ENCODE measurements at places on chromosomes 2 and 18.

- no peak for DNase-seq
Observed at GRCh38 chr2:46493971-46494250, 14.5 kb downstream of the TMEM247 start.

- DNase-seq: no peak
Observed at GRCh38 chr2:227504700-227505099, 32.7 kb downstream of the AGFG1 start.

DNA sequence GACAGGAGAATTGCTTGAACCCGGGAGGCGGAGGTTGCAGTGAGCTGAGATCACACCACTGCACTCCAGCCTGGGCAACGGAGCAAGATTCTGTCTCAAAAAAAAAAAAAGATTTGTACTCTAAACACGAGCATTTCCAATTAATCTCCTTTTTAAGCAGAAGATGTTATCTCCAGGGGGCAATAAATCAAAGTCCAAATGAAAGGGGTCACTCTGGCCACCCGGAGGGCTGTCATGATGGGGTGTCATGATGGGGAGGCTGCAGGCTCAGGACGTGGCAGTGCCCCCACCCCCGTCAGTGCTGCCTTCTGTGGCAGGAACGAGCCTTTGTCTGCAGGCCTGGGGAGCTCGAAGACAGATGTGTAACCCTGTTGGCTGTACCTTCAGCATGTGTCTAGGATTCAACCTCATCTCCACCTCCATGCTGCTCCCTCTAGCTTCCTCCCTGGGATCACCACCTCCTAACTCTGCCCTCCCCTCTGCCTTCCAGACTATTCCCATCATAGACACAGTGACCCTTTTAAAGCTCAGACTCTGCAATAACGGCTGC, 76.9 kb upstream of the YWHAQ start:
- no peak for DNase-seq

DNA sequence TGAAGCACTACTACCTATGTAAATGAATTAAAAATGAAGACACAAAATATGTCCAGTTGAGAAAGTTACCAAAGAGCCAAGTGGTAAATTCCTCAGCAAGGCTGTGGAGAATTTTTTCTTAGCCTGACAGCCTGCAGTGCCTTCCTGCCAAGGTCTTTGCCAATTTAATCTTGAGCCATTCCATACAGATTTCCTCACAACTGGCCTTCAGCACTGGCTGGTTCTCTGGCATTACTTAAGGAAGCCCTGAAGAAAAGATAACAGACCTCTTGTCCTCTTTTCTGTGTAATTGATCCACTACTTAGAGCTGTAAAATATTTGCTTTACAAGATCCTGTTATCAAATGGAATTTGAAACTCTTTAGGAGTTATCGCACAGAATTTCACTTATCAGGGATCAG, 334.2 kb upstream of the LRRTM1 start:
- DNase-seq: no peak

GRCh38 chr2:238042849-238043584, 17.8 kb upstream of the SCLY start:
- no peak for DNase-seq

GRCh38 chr18:53946594-53946993, 277.9 kb downstream of the MBD2 start:
- DNase-seq: no peak

DNA sequence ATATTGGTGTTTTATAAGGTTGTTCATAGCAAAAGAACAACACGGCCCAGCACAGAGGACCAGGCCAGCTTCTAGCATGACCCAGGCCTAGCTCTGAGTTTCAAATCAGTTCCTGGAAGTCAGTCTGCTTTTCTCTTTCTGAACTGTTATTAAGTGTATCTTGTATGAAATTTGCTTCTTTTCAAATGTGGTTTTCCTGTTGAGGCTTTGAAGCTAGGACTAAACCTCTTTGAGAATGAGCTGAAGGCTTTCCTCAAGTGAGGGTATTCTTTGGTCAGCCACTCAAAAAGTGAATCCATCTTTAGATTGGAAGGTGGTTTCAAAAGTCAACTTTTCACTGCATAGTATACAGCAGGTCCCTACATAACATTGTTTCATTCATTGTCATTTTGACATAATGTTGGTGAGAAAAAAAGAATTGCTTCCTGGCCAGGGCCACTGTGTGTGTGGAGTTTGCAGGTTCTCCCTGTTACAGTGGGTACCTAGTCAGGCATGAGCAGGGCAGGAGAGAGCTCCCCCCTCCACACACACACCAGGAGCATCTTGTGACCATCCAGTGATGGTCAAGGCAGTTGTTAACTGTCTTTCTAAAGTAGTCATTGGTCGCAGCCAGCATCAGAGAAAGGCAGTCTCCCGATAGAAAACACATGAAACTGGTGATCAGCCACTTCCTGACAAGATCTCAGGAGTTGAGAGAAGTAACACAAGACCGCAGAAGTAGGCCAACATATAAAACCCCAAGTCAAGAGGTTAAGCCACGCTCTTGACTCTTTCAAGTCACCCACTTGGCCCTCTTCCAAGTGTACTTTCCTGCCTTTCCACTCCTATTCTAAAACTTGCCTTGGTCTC, 6.7 kb upstream of the ACAA2 start:
- DNase-seq: no peak

GRCh38 chr2:5365871-5366461, 326.2 kb upstream of the SOX11 start:
- peak; percentile 33 for DNase-seq

DNA sequence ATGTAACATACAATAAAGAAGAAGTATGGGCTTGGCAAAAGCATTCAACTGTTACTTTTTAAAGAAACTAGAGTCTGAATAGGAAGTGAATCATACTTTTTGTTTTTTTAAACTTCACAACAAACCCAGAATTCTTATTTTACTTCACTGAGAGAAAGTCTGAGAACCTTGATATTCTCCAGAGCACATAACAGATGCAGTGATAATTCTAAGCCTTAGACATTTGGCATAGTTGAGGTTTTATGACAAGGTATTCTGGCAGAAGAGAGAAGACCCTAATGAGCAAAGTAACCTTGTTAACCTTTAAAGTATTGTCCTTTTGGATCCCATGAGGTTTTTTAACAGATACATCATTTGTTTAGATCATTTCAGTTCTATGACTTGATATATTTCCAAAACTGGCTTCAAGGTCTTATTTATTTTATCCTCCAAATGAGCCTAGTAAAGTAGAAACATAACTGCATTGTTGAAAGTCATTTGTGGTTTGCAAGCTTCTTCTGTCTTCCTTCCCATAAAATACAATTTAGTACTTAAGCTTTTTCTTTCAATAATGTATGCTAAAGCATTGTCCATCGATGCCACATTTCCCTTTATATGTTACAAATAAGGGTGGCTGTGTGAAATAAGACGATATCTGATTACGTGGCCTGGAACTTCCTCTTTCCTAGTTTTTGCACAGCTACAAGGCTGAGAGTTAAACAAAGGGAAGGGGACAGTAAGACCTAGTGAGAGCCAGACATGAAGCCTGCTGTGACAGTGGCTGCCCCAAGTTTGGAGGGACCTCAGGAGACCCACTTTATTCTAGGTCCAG, 86.1 kb upstream of the ITPRID2 start:
- no peak for DNase-seq

DNA sequence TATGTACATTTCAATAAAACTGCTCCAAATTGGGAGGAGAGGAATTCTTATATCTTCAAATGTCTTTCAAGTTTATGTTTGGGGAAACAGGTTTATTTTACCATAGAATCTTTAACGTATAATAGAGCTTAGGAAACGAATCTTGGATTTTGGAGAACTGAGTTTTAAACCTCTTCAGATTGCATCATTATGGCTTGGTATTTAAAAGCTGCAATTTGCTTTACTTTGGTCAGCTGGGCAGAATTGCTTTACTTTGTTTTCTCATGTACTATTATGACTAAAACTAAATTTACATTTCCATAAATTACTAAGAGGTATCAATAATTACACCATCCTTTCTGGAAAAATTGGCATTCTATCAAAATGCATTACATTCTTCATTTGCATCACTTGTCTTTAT, 54.6 kb downstream of the BAZ2B start:
- no peak for DNase-seq

DNA sequence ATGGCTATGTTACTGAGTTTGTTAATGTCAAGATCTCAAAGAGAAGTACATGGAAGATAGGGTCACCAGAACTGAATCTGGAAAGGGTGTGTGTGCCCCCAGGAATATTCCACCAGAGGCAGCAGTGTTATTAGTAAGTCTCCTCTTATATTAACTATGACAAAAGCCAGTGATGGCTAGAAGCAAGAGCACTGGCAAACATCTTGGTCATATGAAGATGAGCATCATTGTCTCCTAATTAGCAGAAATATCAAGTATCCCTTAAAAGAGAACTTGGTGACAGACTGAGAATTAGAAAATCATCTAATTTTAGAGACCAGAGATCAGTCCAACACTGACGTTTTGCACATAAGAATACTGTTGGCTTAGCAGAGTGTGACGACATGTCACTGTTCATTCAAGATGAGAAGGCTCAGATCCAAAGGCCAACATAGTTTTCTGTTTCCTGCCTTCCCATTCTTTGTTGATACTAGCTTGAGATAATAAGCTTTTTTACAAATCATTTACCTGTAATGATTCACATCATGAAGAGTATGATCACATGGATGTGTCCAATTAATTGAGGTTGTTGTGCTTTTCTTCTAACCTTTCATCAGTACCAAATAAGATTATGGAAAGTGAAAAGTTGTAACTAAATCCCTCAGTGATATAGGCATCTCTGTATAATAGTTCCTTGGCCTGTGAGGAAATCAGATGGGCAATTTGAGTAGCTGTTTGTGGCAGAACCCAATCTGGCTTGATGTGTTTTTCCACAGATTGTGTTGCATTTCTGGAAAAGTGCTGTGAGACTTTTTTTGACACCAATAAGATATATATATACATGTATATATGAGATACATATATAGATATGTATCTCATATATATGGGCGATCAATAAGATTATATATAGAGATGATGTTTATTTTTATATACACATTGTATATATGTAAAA, 44.5 kb downstream of the MAPRE2 start:
- no peak for DNase-seq

DNA sequence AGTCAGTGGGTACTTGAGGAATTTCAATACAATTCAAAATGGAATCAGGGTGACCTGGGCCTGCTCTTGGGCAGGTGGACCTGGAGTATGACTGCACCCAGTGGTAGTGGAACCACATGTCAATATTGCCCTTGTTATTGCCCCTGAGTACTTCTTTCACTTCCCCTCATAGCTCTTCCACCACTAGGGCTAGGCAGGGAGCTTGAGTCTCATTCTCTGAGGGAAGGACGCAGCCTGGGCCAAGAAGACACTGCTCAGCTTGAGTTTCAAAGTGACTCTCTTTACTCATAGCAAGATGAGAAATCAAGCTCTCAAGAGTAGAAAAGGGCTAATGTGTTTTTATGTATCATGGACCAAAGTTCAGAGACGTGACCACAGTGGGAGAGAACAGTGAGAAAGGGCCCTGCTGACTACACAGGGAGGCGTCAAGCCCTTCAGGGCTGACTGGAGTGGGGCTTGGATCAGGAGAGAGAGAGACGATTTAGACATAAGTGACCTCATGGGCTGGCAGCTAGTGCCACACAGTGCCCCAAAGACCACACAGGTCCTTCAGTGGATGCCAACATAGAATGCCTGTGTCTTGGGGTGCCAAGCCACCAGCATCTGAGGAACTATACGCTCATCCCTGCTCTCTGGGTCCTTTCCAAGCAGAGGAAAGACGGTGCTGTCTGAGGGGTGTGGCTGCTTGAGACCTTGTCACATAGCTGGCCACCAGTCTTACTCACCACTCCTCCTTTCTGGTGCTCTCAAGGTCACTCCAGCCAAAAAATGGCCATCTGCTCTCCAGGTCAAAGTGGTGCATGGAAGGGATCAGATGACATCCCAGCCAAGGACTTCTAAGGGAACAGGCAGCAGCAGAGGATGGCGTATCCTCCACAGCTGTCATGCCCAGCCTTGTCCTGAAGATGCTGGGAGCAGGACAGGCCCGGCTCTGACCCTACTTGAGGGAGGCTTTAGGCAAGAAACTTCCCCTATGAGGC, 13.0 kb downstream of the PTMA start:
- no peak for DNase-seq

DNA sequence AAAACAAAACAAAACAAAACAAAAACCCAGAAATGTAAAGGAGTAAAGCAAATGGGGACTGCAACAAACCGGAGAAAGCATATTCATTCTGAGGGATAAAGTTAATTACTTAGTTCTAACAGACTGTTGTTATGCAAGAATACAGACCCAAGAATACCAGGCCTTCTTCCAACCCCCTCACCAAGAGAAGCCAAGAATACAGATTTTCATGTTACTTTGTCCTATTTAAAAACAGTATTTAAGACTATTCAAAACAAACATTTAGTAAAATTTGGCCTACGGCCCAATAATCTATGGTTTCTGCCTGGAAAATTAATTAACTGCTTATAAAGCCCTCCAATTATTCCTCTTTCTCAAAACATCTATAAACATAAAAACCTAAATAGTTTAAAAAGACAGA, 91.4 kb downstream of the USP34 start:
- DNase-seq: no peak

- DNase-seq: no peak
Observed at GRCh38 chr2:37816036-37816435, 109.1 kb upstream of the RMDN2 start.

DNA sequence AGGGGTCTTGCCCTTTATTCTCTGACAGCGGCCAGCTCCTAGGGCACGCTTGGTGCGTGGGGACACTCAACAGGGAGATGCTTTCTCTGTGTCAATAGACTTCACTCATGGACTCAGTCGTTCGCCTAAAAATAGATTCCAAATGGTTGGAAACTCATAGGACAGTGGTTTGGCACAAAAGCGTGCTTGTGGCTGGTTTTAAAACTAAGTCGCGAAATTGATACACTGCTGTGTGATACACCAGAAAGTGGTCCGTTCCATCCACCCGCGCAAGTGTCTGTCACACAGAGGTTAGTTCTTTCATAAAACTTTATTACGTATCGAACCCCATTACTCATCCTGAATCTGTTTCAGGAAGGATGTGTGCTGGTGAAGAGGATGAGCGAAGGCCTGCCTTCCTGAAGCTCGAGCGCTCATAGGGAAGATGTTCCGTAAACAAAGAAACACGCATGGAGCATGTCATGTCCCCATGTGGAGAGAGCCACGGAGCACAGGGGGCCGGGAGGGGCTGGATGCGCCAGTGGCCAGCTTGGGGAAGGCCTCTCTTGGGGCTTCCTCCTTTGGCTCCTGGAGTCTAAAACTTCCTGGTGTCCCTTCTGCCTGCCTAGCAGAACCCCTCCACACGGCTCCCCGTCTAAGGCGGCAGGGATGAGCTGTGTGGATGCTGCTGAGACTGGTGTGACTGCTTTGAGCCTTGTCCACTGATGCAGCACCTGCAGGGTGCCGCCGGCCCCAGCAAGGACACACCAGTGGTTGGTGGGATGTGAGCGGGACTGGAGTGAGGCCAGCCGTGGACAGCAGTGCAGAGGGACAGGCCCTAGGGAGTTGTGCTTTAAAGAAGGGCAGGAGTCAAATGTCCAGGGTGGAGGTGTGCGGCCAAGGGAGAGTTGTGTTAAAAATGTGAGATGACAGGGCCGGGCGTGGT, 207.2 kb downstream of the GBX2 start:
- DNase-seq: no peak

Data from LoVo (cell line).